Stimulated activated CD4-positive, alpha-beta T cell treated with anti-CD3 and anti-CD28 coated beads, Interleukin-1b, Interleukin-23, amount 100 ng/mL, for 24 hours (primary cell): ENCODE measurements at places on chromosomes 13 and 19.

DNA sequence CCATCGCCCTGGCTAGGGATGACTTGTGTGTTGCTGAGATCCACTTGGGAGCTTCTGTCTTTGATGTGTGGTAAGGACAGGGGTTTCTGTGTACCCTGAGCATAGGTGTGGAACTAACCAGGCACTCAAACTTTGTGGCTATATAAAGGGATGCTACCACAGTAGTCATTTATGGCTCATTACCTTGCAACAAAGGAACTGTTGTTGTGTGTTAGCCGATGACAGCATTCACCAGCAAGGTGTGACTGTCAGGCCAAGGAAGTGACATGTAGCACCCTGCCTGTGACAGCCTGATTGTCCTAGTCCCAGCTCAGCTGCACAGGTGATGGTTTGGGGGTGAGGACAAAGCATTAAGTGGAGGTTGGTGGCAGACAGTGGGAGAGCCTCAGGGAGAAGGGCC is 73.6 kb downstream of the COG3 start:
- no peak for DNase-seq

DNA sequence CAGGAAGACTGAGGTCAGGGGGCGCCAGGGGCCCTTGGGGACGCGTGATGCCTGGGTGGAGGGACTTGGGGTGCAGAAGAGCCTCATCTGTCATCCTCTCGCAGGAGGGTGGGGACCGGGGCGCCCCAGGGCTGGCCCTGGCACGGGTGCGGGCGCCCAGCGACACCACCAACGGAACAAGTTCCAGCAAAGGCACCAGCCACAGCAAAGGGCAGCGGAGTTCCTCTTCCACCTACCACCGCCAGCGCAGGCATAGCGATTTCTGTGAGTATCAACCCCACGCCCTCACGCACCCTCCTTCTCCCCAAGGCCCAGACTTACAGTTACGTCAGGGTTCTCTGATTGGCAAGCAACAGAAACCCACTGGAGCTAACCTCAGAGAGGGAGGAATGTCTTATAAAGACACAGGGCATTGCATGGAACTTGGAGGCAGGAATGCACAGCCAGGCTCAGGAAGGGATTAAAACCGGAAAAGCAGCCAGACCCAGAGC is 29.4 kb downstream of the MARK4 start:
- DNase-seq, result no peak

- no peak for DNase-seq
These were observed 5.1 kb upstream of the FXYD5 start for GRCh38 chr19:35149463-35149862.

DNA sequence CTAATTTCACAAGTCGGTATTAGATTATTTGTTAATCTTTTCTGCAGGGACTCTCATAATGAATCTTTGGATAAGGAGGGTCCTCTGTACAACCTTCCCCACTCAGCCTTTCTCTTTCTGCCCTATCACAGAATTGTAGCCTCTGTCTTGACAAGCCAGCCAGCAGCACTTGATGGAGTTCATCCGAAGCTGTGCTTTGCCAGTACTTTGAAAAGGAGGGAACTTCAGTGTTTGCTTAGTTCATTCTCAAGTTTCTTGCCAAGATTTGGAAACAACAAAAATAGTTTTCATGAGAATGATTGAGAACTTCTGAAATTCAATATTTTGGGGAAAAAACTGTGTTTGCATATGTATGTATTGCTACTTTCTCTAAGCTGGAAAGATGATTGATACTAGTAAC is 69.3 kb upstream of the HMGB1 start:
- no peak for DNase-seq

- no peak for DNase-seq
These were observed 672 bp downstream of the HPN start for GRCh38 chr19:35042056-35042730.
